ENCODE measurements at places on chromosomes 3 and 15.

- DNase-seq = no peak
Observed at GRCh38 chr3:117898722-117899522, 1135.7 kb downstream of the IGSF11 start.

- DNase-seq = no peak
Observed at GRCh38 chr3:182597621-182598041, 195.7 kb upstream of the ATP11B start.

GRCh38 chr3:14822670-14823390 is 4.1 kb downstream of the FGD5 start:
- DNase-seq = no peak

- no peak for DNase-seq
Observed at GRCh38 chr15:100241572-100242482, 99.9 kb downstream of the ADAMTS17 start.

DNA sequence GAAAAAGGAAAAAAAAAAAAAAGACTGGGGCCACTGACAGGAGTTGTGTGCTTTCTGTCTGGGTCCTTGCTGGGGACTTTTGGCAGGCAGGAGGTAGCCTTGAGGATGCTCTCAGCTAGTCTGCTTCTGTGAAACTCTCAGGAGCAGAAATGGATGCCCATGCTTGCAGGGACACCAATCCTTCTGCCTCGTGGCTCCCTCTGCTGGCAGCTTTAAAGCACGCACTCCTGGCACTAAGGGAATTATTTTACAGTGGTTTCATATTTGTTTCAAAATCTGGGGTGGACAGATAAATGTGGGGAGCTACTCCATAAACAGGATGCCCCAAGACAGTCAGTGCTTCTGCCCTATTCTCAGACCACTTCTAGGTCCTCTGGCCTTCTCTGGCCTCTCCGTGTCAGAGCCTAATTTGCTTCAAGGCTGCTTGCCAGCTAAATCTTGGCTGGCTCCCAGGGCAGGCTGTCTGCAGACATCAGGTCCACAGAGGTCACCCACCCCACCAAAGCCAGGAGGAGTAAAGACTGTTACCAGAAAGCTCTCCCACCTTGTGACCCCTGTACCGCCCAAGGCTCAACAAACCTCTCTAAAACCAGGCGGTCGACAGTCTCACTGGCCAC is 17.1 kb downstream of the TRAIP start:
- DNase-seq = peak; percentile 72

- no peak for DNase-seq
Observed at GRCh38 chr3:4501437-4501836, 8.3 kb downstream of the ITPR1 start.

DNA sequence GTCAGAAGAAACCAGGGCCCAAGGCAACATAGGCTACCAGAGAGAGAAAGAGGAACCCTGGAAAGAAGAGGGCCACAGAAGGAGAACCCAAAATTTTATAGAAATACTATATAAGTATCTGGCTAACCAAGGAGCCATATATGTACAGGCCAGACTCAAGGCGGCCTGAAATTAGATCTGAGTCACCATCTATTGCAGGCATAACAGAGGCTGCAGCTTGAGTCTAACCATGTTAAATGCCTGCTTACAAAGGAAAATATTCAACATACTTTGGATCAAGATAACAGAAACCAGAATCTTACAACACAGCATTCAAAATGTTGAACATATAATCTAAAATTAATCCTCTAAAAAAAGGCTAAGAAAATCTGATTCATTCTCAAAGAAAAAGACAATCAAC is 23.1 kb downstream of the IGSF11 start:
- no peak for DNase-seq

GRCh38 chr3:12454076-12454815 is 30.0 kb upstream of the TSEN2 start:
- DNase-seq = no peak

DNA sequence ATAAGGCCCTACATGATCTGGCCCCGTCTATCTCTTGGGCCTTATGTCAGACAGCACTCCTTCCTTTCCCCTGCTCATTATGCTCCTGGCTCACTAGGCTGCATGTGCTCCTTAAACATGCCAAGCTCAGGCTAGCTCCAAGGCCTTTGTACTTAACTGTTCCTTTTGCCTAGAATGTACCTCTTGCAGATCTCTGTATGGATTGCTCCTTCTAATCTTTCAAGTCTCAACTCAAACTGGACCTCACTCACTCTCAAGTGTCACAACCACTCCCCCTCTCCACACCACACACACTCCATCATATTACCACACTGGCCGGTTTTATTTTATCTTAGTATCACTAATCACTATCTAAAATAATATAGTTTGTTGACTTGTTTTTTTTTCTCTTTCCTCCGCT is 36.4 kb downstream of the ZMAT3 start:
- DNase-seq = no peak

- DNase-seq = no peak
Observed at GRCh38 chr3:171176244-171176933, 149.9 kb upstream of the SLC2A2 start.

DNA sequence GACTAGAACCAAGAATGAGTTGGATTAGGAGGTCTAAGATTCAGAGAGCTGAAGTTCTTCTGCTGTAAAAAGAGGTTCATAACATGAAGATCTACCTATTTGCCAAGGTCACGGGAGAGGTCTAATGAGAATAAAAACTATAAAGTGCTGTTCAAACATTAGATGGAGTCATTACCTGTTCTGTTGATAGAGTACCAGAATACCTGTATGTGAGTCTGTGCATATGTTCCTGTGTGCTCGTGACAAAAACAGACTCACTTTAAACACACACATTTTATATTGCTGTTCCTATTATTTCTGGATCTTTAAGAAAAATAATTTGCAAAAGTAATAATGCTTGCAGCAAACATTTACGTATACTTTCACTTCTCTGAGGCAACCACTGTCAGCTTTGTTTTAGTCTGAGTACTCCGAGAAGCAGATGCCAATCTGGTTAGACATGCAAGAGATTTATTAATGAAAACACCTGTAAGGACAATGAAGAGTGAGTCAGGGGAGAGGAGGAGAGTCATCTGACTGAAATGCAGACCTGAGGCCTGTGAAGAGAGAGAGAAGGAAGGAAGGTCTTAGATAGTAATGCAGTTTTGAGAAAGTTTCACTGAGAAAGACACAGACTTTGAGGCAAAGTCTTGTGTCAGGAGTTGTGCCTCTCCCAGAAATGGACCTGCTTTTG is 221.2 kb downstream of the SQOR start:
- DNase-seq = no peak

DNA sequence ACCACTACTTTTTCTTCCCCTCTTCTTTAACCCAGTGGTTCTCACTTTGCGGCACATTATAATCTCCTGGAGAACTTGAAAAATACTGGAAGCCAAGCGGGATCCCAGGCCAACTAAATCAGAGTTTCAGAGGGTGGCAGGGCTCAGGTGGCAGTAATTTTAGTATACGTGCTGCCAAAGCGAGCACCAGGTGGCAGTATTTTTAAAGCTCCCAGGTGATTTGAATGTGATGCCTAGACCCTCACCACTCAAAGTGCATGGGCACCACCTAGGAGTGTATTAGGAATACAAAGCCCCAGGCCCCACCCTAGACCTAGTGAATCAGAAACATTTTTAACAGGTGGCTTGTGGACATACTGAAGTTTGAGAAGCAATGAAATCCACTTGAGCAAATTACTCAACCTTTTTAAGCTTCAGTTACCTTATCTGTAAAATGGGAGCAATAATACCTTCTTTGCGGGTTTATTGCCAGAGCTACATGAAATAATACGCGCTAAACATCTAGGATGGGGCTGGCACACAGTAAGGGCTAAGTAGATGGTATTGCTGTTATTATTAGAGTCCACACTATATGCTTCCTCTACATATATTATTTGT is 8.3 kb downstream of the B3GALNT1 start:
- DNase-seq = no peak

DNA sequence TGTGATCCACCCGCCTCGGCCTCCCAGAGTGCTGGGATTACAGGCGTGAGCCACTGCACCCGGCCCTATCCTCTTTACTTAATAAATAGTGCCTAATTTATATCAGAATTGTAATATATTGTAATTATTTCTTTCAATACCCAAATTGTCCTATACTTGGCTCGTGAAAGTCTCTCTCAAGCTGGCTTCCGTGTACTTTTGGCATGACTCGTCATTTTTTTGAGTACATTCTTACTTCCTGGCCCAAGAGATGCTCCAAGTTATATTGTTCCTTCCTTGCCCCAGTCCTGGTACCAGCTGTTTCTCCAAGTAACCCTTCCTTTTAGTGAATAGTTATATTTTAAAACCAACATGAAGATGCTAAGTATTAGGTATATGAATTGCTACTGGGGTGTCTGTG is 366.7 kb downstream of the LSAMP start:
- no peak for DNase-seq

GRCh38 chr3:29363110-29363509 is 82.2 kb downstream of the RBMS3 start:
- DNase-seq = no peak

DNA sequence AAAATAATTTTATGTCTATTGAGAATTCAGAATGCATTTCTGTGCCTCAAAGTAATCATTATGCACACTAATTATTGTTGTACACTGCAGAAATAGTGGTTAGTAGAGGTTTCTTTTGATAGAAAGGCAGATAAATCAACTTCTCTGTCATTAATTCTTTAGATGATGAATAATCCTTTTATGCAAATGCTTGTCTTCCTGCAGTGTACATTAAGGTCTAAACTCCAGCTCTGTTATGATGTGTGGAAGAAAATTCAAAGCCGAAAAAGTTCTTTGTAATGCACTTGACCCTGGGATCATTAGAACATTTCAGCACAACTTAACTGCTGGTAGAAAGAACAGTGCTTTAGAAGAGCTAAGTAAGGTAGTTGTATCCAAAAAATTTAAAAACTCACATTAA is 353.0 kb downstream of the NLGN1 start:
- DNase-seq = no peak

DNA sequence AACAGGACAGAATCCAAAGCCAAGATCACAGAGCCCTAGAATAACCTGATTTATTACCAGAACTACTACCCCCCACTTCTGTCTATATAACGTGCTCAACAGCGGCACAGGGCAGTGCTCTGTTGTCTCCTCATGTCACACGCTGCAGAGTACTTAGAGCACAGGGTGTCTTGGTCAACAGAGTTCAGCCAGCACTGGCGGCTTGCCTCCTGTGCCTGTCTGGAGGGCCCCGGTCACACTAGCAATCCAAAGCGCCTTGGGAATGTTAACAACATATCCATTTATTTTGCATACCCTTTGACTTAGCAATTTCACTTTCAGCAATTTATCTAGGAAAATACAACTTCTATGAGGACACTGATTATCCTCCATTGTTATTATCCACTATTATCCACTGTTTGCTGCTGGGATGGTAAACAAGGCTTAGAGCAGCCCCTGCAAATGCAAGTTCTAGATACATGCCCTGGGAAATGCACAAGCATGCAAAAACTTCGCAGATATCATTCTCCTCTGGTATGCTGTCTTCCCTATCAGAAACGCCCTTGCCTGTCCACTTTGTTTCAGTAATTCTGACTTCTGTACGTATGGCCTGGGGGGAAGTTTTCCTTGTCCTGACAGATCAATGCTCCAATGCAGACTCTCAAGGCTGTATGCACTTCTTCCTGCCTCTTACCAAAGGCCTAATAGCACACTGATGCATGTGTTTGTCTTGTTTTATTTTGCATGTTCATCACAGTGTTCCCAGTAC is 86.2 kb upstream of the OCA2 start:
- DNase-seq = no peak

Measured in retina (tissue), 1 donor.